ENCODE measurements at places on chromosomes 12 and 14.

GRCh38 chr12:70555081-70555480, 82.1 kb downstream of the PTPRB start:
- DNase-seq: no peak

DNA sequence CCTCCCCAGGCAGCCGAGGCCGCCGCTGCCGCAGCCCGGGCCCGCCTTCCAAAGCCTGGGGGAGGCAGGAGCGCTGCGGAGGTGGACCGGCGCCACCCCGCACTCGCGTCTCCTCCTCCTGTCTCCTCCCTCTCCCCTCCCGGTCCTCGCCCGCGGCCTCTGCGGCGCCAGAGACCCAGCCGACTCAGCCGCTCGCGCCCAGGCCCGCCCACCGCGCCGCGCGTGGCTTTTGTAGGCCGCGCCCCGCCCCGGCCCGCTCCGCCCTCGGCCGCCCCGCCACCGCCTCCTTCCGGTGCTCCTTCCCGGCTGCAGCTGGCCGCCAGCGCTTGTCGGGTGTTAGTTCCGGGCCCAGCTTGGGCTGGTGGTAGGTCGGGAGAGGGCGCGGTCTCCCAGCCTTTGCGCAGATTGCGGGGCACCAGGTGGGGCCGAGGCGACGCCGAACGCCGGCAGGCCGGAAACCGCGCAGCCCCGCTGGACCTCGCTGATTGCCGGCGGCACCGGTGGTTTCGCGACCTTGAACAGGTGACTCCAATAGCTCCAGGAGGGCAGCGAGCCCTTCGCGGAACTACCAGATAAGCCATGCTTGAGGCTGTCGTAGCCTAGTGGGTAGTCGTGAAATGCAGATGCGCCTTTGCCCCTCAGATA, at the start of gene CAPRIN2:
Gene CAPRIN2, minus strand, starts transcription at position 202 of the 645 bp plus-strand sequence. CDS start 1,431 bp downstream, outside the sequence.
- peak; percentile 87 for DNase-seq

- DNase-seq: no peak
Measured at GRCh38 chr14:64704143-64704742, at the start of gene PLEKHG3. PLEKHG3 (plus strand) TSS chr14:64704424; CDS start chr14:64727632, 23,208 bp downstream.

DNA sequence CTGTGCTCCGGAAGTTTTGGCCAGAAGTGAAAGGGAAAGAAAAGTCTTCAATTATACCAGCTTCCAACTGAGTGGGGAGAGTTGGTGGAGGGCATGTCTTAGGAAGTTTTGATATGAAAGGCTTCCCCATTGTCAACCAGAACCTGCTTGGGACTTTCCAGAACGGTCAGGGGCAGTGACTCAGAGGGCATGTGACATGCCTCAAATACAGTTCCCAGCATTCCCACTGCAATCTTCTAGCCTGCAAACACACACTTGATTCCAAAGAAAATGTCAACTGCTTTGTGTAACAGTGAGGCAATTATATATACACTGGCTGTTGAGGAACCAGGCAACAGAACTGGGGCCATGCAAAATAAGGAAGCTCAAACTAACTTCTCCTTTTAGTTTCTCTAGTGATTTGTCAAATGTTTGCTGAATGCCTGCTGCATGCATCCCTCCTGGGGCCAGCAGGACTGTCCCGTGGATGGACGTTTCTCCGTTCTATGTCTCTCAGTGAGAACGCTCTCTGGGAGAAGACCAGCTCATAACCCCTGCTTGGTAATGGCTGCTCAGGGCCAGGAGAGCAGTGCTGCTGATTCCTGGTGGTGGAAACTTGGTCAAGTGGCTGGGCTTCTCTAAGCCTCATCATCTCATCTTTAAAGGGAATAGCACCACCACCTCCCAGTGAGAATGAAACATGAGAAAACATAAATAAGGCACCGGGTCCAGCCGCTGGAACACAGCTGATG, 18.3 kb downstream of the SLC25A47 start:
- DNase-seq: no peak

DNA sequence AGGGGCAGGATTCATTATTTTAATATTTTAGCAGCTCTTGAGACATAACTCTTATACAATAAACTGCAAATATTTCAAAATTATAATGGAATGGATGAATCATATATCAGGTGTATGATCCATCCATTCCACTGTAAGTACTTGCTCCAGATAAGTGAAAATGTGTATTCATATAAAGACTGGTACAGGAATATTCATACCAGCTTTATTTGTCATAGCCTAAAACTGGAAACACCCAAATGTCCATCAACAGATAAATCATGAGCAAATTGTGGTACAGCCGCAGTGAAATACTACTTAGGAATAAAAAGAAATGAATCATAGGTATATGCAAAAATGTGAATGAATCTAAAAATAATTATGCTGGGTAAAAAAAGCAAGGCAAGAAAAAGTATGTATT, 263.6 kb upstream of the SYT10 start:
- DNase-seq: no peak

DNA sequence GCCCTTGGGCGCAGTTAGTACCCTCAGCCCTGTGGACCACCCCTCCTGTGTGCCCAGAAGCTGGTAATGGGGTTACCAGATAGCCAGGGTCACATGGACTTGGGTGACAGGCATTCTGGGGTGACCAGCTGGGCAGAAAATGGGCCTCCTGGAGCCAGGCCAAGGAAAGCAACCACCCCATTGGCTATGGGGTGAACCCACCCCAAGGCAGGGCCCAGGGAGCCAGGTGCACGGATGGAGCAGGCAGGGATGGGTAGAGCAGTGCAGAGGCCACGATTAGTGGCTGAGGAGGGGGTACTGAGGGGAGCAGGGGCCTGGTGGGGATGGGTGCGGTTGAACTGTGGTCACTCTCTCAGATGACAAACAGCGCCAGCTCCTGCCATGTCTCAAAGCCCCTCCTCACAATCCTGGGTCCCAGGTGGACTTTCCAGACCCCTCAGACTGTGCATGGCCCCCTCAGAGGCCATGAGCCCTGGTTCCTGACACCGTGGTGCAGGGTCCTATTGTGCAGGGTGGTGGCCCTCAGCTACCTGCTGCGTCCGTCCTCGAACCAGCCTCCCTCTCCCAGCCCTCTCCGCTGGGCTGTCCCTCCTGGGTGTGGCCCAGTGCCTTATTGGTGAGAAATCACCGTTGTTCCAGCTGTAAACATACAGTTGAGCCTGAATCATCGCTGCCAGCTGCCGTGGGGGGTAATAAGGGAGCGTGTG, 23.4 kb upstream of the BEGAIN start:
- DNase-seq: no peak

DNA sequence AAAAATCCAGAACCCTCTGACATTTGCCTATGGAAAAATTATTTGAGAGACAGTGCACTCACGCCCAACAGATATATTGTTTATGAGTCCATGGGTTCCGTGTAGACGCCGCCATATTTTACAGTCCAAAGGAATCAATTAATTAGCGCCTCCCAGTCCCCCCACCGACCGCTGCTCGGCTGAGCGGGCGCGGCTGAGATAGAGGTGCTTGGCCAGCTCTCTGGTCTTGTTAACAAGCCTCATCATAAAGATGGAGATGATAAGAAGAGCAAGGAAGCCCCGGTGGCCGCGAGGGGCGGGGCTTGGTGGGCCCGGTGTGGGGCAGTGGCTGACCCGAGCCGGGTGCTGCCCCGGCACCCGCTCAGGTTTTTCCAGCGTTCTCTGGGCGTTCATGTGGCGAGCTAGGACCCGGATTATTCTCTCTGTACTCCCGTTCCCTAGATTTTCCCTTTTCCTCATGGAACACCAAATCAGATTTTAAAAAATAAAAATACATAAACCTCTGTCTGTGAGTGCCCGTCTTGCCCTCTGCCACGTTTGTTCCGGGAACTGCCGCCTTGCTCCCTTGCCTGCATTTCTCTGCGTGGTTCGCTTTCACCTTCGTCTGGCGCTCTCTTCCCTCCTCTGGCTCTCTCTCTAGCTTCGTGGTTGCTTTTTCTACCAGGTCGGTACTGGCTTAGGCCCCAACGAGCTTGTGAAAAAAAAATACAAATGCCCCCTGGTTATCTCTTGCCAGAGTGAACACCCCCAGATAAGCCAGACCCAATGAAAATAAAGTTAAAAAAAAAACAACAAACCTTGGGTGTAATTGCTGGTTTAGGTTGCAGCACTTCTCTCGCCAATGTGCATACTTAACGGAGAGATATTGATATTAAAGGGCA, 9.0 kb downstream of the HOXC12 start:
- DNase-seq: no peak

- no peak for DNase-seq
Measured at GRCh38 chr12:105398930-105399329, 68.4 kb downstream of the C12orf75 start.

- no peak for DNase-seq
Measured at GRCh38 chr12:49357103-49357678, 10.1 kb upstream of the SPATS2 start.

- no peak for DNase-seq
Measured at GRCh38 chr12:2354151-2354991, 301.6 kb downstream of the CACNA1C start.
